ENCODE measurements at places on chromosomes 5 and 9. TPM values are rescaled to one million over a fixed set of nuclear protein-coding genes. Genes with fewer than 3 reads are reported as not detected.

The B4GALT1 gene
- total RNA-seq, result 66.8 TPM

The LMAN2 gene
- 184 TPM for total RNA-seq

The FYB1 gene
- 24.7 TPM for total RNA-seq

The ARL10 gene
- 6.6 TPM for total RNA-seq

The TRIM7 gene
- 1.2 TPM for total RNA-seq

The ZBTB26 gene
- 8.4 TPM for total RNA-seq

The PCDHB2 gene
- total RNA-seq, result 3.6 TPM

The RETREG1 gene
- 63.7 TPM for total RNA-seq
